Activated CD8-positive, alpha-beta memory T cell treated with anti-CD3 and anti-CD28 coated beads for 48 hours (primary cell): ENCODE measurements at places on chromosomes 7 and 10.

DNA sequence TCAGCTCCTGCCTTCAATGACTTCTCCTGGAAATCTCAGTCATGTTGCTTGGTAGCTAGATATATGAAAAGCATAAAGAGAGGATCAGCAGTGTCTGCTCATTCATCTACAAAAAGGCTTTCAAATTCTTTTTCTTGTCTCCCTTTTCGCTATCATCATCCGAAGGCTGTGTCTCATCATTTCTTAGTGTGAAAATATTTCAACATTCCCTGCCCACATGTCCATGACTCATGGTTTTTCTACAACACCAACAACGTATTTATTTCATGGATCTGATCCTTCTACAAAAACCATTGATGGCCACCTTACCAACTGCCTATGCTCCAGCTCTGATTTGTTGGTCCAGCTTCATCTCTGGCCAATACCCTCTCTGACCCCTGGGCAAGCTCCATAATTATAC is 472.5 kb upstream of the GHITM start:
- DNase-seq: no peak

DNA sequence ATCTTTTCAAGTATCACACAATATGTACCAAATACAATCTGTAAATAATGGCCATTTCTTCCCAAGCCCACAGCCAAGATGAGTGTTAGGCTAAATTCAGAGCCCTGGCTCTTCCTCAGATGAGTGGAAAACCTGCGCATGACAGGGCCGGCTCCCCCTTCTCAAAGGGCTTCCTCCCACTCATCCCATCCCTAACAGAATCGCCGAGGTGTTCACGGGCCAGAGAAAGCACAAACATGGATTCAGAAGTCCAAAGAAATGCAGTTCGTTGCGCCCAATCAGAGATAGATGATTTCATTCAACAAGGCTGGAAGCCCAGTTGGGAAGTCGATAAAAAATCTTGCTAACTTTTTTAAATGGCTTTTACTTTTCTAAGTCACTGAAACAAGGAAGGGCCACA is 121.8 kb downstream of the UBE2H start:
- DNase-seq: no peak

- DNase-seq: no peak
Observed at GRCh38 chr7:108026116-108026515, 23.2 kb upstream of the LAMB1 start.

DNA sequence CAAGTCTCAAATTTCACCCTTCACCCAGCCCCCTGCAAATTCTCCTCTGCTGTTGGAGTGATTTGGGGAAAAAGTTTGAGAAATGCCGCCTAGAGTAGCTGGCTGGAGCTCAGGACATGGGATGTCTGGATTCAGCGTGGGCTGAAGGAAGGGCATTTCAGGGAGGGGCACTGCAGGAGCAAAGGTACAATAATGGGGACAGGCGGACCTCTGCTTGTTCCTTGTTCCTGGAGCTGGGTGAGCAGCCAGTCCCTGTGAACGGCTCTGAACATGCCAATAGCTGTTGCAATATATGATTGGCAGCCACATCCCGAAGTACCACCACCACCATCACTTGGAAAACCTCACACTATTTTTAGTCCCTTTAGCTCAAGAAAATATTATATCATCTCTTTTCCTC is 23.4 kb downstream of the ADRA2A start:
- no peak for DNase-seq

- DNase-seq: peak; percentile 15
Observed at GRCh38 chr10:80046629-80047441, 31.6 kb upstream of the TMEM254 start.

DNA sequence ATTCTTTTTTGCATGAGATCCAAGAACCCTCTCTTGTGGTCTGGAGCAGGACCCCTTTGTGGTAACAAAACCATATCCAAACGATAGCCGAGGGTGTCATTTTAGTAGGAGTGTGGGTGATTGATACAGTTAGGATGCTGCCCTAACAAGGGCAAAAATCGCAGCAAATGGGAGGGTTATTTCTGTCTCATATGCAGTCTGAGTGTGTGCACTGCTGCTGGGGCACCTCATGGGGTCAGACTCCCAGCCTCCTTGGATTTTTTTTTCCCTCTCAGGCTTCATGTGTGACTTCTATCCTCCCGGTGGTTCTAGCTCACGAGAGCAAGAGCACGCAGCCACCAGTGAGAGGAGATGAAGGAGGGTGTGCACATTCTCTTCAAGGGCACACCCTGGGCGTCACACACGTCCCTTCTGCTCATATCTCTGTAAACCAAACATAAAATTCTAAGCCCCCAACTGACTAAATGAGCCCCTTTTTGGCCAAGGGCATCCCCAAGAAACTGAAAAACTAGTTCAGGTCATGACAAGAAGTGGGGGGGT is 28.6 kb upstream of the IL15RA start:
- no peak for DNase-seq

DNA sequence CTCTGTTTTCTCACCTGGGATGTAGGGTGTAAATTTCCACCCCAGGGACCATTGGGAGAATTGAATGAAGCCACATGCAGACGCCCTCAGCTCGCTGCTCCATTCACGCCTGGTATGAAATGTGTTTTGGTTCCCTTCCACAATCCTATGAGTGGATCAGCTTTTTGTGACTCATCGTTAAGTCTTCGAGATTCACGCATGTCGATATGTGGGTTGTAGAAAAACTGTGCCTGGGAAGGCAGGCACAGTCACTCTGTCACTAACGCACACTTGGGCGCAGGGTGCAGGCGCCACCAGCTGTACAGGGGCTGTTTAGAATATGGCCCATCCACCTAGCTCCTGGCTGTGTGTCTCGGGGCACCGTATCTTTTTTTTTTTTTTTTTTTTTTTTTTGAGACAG is 64.2 kb upstream of the SH2B2 start:
- DNase-seq: no peak

DNA sequence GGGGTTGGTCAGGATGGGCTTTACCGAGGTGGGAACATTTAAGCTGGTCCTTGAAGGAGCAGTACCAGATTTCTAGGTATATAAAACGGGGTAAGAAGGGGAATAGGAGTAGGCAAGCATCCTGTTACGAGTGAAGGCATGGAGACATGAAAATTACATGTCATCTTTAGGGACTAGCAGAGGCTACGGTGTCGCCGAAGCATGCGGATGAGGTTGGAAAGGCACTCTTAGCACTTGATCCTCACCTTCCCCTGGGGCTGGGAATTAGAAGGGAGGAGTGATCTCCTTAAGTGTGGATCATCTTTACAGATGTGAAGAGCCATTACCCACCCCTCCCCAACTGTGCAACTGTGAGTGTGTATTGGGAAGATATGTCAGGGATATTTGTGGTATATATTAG is 13.8 kb upstream of the ZRANB1 start:
- DNase-seq: no peak

GRCh38 chr10:86673827-86674581 is 5.7 kb downstream of the LDB3 start:
- DNase-seq: no peak

DNA sequence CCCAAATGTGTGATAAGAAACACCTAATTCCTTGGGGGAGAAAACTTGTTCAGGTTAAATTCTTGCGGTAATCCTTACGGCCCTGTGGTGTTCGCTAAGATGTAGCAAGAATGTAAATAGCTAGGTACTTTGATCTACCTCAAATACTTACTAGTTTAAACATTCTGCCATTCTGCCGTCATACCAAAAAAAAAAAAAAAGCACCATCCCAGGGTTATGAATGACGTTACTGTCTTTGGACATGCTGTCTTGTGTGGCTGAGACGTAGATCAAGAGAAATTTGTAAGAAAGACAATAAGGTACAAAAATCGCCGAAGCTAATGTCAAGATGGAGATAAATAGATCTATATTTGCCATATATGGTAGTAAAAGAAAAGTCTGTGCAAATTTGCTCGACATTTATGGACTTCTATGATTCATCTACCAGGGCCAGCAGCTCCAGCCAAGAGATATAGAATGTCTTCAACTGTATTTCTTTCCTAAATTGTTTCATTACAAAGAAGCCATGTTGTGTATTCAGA is 195.6 kb downstream of the CUX1 start:
- DNase-seq: no peak

DNA sequence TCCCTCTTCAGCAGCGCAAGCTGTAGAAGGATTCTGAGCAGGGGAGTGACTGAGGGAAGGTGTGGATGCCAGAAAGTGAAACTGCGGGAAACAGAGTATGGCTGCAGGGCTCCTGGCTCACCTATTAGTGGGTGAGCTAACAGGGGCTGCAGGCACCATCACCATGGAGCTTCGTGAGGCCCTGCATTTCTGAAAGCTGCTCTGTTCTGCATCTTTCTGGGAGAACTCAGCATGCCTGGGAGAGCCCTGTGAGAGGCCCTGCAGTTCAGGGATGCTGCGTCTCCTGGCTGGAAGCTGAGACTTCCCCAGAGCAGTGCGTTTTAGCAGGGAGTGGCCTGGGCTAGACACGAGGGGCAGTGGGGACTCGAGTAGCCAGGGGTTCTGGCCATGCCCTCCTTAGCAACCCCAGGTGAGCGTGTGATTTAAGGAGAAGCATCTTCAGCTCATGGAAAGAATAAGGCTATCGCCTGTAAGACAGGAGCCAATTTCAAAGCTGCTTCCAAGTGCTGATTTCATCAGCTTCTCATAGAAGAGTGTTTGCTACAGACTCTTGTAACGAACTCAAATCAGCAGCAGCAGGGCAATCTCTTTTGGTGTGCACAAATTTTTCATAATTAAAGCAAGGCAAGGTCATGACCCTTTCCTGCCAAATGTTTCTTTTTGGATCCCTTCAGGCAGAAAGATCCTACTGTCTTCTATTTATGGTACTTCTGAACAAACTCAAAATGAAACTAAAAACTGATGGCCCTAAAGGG is 293.6 kb upstream of the ZNF32 start:
- no peak for DNase-seq

DNA sequence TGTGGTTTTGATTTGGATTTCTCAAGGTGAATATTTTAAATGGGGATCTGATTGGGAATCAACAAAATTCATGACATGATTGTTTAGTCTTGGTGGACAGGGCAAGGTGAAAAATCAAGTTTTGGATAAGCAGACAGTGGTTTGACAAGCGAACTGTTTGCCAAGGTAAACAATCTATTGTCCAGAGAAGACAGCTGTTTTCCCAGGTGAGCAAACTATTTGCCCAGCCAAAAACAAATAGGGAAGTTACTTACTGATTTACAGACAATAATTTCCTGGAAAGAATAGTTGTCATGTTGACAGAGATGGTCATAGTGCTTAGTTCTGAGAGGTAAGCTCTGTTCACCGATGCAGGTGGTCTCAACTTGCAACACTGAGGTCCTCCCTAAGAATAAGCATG is 94.0 kb upstream of the STEAP1B start:
- no peak for DNase-seq

DNA sequence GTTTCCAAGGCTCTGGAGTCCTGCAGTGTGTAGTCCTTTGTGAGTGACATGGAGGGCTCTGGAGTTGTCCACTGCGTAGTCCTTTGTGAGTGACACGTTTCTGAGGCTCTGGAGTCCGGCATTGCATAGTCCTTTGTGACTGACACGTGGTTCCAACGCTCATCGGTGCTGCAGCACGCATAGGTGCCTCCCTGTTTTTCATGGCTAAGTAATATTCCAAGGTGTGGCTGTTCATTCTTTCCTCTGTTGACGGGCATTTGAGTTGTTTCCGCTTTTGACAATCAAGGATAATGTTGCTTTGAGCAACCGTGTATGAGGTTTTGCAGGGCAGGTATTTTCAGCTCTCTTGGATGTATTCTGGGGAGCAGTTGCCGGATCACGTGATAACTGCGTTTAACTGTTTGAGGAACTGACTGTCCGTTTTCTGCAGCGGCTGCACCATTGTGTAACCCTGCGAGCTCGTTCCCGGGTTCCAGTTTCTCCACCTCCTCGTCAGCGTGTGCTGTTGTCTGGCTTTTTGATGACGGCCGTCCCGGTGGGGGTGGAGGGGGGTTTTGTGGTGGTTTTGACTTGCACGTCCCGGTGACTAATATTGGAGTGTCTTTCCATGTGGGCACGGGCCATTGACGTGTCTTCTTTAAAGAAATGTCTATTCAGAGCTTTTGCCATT is 21.1 kb downstream of the FAM20C start:
- no peak for DNase-seq

DNA sequence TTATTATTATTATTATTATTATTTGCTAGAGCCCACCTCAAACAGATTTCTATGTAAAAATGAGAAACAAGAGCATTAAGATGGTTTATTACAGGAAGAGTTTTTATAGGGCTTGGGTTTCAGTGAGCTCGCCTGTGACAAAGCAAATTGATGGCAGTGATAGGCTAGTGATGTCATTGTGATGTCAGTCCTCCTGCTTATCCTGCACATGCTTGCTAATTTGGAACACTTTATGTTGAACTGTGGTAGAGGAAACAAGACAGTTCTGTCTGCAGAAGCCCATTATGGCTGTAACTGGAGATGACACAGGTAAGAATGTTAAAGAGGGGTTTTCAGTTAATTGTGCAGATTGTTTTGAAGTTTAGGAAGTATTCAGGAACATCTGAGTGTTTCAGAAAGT is 68.3 kb downstream of the CREM start:
- DNase-seq: no peak

DNA sequence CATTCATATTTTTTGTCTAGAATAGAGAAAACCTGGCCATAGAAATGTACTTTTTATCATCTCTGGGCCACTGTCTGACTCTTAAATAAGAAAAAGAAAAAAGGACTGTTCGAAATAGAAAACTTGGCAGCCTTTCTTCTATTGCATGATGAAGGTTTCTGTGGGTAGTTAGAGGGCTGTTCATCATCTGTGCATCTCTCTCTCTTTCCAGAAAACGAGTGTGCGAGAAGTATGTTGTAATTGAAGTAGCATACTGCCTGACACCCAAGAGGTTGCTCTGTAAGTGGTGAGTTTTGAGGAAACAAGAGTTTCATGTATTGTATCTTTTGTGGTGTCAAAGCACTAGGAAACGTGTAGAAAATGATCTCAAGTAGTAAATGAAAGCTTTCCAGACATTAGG is 343.2 kb upstream of the TMEM229A start:
- DNase-seq: no peak

DNA sequence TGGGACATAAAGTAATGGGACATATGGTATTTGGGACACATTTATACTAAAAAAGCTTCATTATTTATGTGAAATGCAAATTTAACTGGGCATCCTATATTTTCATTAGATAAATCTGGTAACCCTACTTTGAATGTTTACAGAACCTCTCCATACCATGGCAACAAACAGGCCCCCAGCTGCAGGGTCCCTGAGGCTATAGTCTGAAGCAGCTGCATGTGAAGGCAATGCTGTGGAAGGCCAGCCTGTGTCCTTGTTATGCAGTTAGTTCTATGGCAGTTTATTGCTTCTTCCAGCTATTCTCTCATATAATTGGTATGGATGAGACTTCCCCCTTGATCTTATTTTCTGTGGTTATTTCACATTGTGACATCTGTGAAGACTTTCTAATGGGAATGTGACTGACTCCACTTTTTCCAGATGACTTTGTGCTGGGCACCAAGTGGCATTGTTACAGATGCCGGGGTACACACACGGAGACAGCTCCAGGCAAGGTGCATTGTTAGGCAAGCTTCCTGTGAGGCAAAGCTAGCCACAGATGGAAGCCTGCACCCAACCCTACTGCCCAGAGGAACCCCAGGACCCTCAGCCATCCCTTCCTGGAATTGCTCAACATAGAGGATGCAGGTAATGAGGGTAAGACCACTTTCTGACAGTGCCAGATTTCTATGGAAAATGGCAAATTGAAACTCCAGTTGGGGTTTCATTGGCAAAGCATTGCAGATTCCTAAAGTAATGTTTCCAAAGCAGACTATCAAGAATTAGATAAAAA is 49.5 kb upstream of the ADAM12 start:
- DNase-seq: no peak

- no peak for DNase-seq
Observed at GRCh38 chr7:151175047-151175792, 7.7 kb upstream of the GBX1 start.

- no peak for DNase-seq
Observed at GRCh38 chr10:110200503-110200902, 6.9 kb upstream of the MXI1 start.

GRCh38 chr10:44706745-44707144 is 204.4 kb upstream of the TMEM72 start:
- DNase-seq: no peak
